ACHN (cell line): ENCODE measurements at places on chromosomes 1 and 21.

DNA sequence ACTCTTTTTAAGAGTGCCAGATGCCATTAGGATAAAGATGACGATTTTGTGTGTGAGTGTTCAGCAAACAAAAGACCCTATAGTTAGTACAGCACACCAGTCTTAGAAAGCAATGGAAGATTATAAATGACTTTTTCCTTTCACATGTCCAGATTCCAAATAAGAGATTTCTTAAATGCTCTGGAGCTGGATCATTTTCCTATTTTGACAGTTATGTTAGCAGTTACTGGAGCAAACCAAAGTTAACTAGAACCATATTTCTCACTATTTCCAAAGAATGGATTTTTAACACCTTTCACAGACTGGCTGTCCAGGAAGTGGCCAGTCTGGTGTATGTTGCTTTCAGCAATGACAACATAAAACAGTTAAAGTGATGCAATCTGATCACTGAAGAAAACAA, 905.8 kb upstream of the ADGRL2 start:
- DNase-seq: no peak

- peak; percentile 46 for DNase-seq
Measured at GRCh38 chr1:160046494-160047110, 14.8 kb upstream of the PIGM start.

- DNase-seq: no peak
Measured at GRCh38 chr1:116096013-116096618, 15.1 kb upstream of the MAB21L3 start.

GRCh38 chr1:84795966-84796600, 96.9 kb downstream of the LPAR3 start:
- DNase-seq: no peak

DNA sequence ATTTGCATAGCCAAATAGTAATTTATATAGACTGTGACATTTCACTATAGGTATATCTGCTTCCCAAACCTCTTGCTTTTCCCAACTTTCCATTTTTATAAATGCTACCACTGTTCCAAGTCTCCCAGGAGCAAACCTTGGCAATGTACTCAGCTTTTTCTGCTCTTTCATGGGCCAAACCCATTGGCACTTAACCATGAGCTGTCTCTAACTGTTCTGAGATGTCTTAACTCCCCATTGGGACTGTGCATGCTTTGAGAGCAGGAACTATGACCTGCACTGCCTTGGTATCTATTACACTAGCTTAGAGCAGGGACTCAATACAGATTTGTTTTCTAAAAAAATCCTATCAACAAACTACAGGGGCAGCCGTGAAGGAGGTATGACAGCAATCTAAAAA, 22.5 kb upstream of the KHDRBS1 start:
- no peak for DNase-seq

DNA sequence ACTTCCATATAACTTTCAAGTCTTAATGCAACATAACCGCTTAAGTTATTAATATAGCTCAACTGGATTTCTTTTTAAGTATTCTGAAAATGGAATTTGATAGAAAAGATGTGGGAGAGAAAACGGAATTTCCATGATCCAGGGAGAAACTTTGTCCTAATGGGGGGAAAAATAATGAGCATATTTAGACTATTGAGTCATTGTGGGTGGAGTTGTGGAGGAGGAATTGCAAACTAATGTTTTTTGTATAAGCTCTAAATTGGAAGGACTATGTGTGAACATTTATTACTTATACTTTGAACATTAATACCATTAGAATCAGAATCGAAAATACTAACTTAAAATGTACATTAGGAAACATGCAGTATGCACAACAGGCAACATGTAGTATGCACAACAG, 159.9 kb upstream of the NEGR1 start:
- DNase-seq: no peak

GRCh38 chr1:1419813-1420653, 1.0 kb downstream of the ANKRD65 start:
- no peak for DNase-seq

GRCh38 chr1:230144010-230144614, 77.1 kb downstream of the GALNT2 start:
- DNase-seq: no peak

GRCh38 chr1:154607609-154608396, at the start of gene ADAR:
Gene ADAR (minus strand): TSS chr1:154608186. CDS start chr1:154608006, 180 bp downstream.
- peak; percentile 99 for DNase-seq

DNA sequence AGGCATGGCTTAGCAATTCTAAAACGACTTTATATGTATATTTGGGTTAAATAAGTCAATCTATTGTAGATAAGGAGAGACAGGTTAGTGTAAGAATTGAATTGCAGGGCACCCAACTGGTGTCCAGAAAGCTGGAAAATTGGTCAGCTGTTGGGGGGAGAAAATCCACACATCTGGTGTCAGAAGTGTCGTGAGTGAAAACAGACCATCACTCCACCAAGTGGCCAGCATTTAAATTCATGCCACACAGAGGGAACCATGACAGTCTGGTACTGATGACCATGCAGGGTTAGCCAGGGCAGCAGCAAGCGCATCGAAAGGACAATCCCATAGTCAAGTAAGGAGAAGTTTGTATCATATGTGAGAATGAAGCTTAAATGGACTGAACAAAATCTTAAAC, 11.7 kb downstream of the LAX1 start:
- DNase-seq: no peak

GRCh38 chr1:179968284-179968993, 13.8 kb downstream of the CEP350 start:
- no peak for DNase-seq

DNA sequence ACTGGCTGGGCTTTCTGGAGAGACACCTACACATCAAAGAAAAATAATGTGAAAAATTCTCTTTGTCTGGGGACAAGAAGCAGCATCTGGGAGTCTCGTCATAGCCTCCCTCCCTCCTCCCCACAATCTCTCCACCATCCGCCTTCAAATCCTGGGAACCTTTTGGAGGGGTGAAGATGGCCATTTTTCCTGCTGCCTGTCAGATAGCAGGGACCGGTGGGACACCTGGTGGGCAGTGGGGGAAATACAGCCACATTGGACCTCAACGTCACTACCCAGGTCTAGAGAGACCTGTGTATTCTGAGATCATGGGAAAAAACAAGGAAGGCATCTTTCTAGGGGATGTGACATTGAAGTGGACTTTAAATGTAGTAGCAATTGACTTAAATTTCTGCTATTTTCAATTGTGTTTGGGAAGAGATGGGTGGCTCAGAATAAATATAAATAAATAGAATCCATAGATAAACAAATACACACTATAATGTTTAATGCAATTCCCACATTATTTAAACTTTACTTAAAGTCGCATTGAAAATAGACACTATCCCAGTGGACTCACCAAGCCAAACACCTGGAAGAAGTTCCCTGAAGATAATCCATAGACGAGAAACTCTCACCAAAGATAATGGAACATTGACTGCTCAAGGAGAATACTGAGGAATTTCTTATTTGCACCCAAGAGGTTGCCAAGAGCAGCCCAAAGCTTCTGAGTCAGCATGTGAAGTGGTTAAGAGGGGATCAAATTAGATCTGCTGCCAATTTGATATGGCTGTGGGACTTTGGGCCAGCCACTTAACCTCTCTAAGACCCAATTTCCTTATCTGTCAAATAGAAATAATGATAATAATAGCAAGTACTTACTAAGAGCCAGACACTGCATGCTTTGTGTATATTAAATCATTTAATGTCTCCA, 147.6 kb upstream of the CAMK1G start:
- DNase-seq: peak; percentile 72
